ENCODE measurements at places on chromosomes 11 and 22.

DNA sequence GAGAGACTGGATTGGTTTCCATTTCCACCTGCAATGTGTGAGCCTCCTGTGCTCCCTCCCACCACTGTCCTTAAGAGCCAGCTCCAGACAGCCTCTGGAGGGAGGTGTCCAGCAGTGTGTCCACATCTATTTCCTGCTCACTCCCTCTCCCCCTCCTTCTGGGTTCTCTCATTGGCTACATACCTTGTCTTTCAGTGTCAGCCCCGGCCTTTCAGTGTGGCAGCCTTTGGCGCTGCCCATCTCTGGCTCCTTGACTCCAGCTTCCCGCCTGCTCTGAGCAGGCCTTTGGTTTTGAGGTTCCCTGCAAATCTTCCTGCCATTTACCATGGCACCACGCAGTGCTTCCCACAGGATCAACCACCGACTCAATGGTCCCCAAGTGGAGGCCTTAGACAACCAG, 19.0 kb upstream of the PTPRJ start:
- no peak for DNase-seq

DNA sequence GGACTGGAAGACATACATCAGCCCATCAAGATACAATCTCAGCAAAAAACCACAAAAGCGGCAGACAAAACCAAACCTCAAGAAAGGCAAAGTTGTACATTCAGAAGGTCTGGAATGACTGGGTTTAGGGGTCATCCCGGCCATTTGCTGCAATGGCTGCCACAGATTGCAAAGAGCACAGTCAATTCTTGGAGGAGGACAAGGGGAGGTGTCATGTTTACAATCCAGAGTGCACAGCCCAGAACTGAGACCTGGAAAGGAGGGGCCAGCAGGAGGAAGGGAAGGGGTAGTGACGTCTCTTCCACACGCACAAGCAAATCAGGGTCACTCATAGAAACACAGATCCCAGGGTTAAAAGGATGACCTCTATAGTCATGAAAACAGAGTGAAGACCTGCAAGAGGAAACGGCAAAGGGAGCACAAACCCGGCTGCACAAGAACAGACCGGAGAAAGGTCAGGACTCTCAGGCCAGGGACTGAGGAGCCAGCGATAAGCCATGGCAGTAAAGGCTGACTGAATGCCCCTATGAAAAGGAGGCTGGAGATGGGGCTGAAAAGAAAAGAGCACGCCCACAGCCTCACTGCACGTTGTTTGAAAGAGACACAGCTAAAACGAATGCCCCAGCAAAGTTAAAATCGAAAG, 18.2 kb upstream of the MUC5AC start:
- DNase-seq: no peak

GRCh38 chr11:65382804-65383368, 440 bp upstream of the SLC25A45 start:
- DNase-seq: peak; percentile 94

- DNase-seq: no peak
Observed at GRCh38 chr22:47355776-47356510, 593.5 kb downstream of the TBC1D22A start.

DNA sequence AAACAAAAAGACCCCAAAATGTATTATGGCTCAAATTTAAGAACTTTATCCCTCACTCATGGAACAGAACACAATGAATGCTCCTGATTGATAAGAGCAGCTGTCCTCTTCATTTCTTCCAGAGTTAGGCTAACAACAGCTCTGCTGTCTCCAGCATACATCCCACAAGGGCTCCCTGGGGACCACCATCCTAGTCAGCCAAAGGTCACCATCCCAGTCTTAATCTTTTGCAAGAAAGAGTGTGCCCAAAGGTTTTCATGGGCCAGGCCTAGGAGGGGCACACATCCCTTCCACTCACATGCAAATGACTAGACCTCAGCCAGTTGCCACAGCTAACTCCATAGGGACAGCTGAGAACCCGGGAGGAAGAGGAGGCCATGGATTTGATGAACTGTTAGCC, 555.3 kb downstream of the BUD13 start:
- no peak for DNase-seq

DNA sequence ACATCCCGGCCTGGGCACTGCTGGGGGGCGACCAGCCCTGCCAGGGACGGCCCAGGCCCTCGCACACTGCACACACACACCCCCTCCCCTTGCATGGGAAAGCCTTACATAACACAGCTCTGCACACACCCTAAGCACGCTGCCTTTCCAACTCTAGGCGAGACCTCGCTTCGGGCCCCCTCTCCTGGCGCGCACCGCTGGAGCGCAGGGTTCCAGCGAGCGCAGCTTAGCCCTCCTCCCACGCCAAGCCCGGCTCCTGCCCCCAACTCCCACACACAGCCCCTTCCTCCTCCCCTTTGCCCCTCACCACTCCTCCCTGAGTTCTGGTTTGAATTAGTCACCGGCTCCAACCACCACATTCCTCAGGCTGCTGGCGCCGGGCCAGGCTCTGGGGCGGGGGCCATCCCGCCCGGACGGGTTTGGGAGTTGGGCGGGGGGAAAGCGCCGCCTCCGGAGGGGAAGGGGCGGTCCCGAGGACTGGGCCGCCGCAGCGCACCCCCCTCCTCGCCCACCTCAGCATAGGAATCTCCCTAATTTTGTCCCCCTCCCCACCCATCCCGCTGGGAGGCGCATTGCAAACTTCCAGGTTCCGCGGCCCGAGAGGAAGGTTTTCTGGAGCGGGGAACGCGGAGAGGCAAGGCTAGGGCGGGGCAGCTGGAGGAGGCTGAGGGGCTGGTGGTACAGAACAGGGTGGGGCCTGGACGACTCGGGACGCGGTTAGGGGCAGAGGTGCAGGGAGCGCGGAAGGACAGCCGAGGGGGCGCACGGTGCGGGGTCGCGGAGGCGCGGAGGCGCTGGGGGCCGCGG, 966 bp downstream of the AHNAK start:
- peak; percentile 96 for DNase-seq

- DNase-seq: no peak
Observed at GRCh38 chr11:117900121-117900648, 23.7 kb upstream of the FXYD6 start.

GRCh38 chr11:126366064-126366822, 10.8 kb downstream of the ST3GAL4 start:
- DNase-seq: peak; percentile 64

- DNase-seq: no peak
Observed at GRCh38 chr11:79768343-79768742, 327.5 kb upstream of the TENM4 start.

GRCh38 chr11:11743216-11743615, 98.6 kb upstream of the USP47 start:
- no peak for DNase-seq

- DNase-seq: no peak
Observed at GRCh38 chr11:106271686-106272085, 194.2 kb downstream of the AASDHPPT start.

DNA sequence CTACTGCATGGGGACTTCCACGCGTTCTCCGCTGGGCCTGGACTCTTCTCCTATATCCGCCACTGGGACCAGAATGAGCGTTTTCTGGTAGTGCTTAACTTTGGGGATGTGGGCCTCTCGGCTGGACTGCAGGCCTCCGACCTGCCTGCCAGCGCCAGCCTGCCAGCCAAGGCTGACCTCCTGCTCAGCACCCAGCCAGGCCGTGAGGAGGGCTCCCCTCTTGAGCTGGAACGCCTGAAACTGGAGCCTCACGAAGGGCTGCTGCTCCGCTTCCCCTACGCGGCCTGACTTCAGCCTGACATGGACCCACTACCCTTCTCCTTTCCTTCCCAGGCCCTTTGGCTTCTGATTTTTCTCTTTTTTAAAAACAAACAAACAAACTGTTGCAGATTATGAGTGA, 7.7 kb downstream of the SLC3A2 start:
- DNase-seq: no peak

DNA sequence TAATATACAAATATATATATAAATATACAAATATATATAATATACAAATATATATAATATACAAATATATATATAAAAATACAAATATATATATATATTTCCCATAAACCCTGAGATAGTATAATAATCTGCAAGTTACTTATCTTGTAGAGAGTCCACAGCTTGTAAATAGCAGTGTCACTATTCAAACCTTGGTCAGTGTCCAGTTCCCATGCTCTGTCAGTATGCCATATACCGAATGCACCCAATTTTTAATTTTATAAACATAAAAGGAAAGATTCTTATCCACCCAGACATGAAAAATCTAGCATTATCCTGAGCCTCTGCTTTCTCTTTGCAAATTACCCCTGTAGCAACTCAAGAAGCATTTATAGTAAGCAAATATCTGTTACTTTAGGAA, 21.6 kb upstream of the CTSC start:
- no peak for DNase-seq

GRCh38 chr22:17137170-17137569, 16.0 kb upstream of the TMEM121B start:
- DNase-seq: no peak

DNA sequence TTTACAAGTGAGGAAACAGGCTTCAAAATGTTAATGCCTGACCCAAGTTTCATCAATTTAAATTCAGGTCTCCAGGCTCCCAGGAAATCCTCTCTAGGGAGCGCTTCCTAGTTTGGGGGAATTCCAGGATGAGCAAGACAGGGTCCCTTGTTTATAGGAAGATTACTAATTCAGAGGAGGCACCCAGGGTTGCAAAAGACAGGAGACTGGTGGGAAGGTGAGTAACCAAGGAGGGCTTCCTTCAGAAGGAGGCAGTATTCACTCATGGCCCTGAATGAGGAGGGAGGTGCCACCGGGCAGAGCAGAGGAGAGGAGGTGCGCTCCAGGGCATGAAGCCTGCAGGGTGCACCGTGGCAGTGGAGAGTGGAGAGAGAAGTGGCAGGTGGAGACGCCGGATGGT, 1.6 kb downstream of the TMEM132A start:
- DNase-seq: peak; percentile 52

- DNase-seq: no peak
Observed at GRCh38 chr11:17021511-17021910, 7.3 kb upstream of the PLEKHA7 start.

GRCh38 chr11:105334025-105334714, 194.6 kb upstream of the CARD18 start:
- peak; percentile 5 for DNase-seq

DNA sequence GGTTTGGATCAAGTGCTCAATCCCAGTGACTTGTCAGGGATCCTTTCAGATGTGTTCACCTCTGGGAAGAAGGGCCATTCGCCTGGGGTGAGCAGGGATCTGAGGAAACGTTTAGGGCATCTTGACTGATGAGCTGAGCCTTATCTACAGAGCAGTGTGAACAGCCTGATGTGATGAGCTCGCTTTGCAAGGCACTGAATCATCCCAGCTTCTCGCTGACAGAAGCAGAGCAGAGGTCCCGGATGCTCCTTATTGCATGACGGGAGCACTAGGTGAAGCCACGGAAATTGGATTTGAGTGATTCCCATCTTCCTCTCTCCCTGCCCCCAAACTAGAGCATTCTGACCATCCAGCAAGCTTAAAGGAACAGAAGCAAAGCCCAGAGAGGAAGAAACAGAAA, 46.5 kb downstream of the SEZ6L start:
- no peak for DNase-seq

- no peak for DNase-seq
Observed at GRCh38 chr11:92845805-92846204, 123.6 kb upstream of the MTNR1B start.

DNA sequence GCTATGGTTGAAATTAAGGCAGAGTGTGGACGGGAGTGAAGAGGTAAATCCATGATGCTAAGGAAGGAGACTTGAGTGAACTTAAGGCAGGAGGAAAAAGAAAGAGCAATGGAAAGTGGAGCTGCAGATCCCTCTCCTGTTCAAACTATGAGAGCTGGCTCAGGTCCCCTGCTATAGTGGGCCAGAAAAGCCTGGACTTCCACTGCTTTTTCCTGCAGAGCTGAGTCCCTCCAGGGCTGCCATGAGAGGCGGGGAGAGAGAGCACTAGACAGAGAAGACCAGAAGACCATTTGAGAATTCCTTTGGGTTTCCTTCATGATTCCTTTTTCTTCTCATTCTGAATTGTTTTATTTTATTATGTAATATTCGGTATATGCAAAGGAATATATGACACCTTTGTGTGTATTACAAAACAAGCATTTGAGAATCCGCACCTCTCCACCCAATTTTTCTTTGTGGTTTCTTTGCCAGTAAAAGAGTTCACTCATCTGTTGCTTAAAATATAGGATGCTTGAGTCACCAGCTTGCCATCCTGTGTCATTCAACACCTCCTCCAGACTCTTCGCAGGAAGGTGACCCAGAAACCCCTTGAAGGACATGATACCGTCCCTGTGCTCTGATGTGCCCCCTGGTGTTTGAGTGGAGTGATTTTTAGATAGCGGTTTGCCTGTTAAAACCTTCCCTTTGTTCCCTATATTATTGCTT, 24.4 kb downstream of the SREBF2 start:
- DNase-seq: no peak

GRCh38 chr11:36139767-36140166, 149.5 kb downstream of the COMMD9 start:
- no peak for DNase-seq

GRCh38 chr22:29569011-29569678, 11.8 kb downstream of the NIPSNAP1 start:
- no peak for DNase-seq
